Pulmonary artery endothelial cell (primary cell): ENCODE measurements at places on chromosomes 2 and 18.

GRCh38 chr18:62616331-62616805, 93.5 kb downstream of the ZCCHC2 start:
- no peak for DNase-seq

DNA sequence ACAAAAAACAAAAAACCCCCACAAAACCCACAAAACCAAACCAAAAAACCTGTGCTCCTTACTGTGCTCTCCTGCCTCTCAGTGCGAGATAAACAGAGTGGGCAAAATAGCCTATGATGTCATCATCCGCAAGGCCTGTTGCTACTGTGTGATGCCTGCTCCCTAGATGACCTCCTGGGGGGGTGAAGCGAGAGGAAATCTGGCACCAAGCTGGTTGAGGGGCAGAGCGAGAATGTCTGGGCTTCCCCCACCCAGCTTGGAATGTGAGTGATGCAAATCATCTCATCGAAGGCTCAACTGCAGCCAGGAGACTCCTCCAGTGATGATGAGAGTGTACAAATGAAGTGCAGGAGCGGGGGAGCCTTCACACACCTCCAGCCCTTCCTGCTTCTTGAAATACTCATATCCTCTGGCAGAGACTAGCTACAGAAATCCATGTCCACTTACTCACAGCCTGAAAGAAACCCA, 57.7 kb upstream of the MAP4K3 start:
- peak; percentile 78 for DNase-seq

- DNase-seq: no peak
Observed at GRCh38 chr2:30408961-30409387, 38.1 kb upstream of the LCLAT1 start.

DNA sequence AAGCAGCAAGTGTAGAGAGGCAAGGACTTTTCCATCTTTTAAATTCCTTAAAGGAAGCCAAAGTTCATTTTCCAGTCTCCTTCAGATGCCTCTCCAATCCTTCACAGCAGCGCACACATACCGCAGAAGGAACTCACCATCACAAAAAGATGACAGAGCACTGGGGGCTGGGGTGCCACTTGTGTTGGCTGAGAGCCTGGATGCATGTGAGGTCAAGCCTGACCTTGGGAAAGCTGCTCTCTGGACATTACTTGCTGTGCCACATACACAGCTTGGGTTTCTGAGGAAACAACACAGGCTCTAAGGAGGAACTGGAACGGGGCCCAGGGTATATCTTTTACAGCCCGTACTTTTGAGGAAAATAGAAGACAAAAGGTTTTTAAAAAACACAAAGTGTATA, 364.3 kb upstream of the MEX3C start:
- DNase-seq: no peak

DNA sequence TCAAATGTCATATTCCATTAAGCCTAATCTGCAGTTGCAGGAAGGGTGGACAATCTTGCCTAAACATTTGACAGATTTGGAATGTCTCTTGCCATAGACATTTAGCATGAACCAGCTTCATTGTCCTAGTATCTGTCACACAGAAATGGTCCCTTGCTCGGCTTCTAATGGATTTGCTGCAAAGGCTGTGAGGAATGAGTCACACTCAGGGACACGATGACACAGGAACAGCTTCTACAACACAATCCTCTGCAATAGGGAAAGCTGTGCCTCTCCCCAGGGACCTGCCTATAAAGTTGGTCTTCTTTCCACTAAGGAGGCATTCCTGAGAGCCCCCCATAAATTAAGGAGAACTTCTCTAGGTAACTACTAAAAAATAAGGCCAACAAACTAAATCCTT, 155.1 kb upstream of the L3MBTL4 start:
- no peak for DNase-seq

GRCh38 chr2:60554646-60555065, 1.2 kb upstream of the BCL11A start:
- no peak for DNase-seq

GRCh38 chr2:7987992-7988391, 693.9 kb upstream of the ID2 start:
- no peak for DNase-seq

- DNase-seq: no peak
Observed at GRCh38 chr2:129747500-129748125, 231.9 kb upstream of the RAB6C start.

- DNase-seq: no peak
Observed at GRCh38 chr2:73985308-73986084, 786 bp downstream of the TET3 start.

DNA sequence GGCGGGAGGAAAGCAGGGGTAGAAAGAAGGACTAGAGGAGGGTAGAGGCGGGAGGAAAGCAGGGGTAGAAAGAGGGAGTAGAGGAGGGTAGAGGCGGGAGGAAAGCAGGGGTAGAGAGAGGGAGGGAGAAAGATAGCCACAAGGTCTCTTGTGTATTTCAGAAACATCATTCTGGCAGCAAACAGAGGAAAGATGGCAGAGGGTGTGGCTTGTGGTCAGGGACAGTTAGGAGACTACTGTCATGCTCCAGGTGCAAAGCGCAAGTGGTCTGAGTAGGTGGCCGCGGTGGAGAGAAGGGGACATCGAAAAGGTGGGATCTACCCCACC, 82.4 kb upstream of the TAF1B start:
- DNase-seq: no peak

- no peak for DNase-seq
Observed at GRCh38 chr2:85810371-85811179, 56.8 kb downstream of the ATOH8 start.

DNA sequence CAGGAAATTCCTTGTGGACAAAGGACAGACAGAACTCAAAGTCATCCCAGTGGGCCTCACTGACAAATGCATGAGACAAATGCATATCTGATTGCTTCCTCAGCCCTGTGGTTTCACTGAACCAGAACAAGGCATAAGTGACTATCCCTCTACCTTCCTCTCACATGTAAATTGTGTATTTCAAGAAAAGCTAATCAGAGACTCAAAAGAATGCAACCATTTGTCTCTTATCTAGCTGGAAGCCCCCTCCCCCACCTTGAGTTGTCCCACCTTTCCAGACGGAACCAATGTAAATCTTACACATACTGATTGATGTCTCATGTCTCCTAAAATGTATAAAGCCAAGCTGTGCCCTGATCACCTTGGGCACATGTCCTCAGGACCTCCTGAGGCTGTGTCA, 102.0 kb upstream of the TMEM200C start:
- no peak for DNase-seq

- no peak for DNase-seq
Observed at GRCh38 chr2:55063713-55064323, 13.6 kb upstream of the RTN4 start.

- no peak for DNase-seq
Observed at GRCh38 chr2:240395896-240396622, 39.4 kb upstream of the GPC1 start.

GRCh38 chr2:58484629-58485028, 243.5 kb upstream of the FANCL start:
- no peak for DNase-seq

GRCh38 chr2:215540658-215541057, 104.8 kb upstream of the FN1 start:
- DNase-seq: peak; percentile 86

DNA sequence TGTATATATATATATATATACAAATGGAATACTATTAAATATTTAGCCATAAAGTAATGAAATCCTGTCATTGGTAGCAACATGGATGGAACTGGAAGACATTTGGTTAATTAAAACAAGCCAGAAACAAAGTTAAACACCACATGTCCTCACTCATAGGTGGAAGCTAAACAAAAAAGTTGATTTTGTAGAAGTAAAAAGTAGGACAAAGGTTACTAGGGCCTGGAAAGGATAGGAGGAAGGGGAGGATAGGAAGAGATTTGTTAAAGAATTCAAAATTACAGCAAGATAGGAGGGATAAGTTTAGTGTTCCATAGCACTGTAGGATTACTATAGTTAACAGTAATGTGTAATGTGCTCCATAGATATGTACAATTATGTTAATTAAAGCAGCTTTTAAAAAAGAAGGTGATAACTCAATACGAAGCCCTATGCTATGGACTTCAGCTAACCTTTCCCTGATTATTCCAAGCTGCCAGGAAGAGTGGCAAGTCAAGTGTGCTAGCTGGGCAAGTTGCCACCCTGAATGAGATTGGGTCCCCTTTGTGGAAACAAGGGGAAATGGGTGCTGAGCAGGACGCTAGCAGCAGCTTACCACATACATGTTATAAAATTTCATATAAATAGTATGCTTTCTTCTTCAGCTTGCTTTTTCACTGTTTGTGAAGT, 12.3 kb downstream of the MERTK start:
- no peak for DNase-seq

- DNase-seq: no peak
Observed at GRCh38 chr2:237911363-237912017, 52.1 kb downstream of the RAMP1 start.

GRCh38 chr2:127610561-127610960, 35.4 kb upstream of the GPR17 start:
- DNase-seq: no peak

DNA sequence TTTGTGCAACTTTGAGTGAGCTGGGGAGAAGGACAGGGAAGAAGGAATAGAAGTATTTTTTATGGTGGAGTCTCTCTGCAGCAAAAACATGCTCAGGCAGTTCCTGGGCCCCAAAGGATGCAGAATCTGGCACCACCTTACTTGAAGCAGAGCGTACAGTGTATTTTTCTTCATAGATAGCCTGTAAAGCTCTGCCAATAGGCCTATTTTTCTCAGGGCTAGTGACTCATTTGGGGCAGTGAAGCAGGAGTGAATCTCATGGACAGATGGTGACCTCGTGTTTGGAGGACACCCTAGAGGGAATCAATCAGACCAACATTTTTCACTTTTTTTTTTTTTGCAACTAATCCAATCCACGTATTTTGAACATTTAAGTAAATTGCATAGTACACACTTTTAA, 268.1 kb upstream of the CXCR4 start:
- no peak for DNase-seq

DNA sequence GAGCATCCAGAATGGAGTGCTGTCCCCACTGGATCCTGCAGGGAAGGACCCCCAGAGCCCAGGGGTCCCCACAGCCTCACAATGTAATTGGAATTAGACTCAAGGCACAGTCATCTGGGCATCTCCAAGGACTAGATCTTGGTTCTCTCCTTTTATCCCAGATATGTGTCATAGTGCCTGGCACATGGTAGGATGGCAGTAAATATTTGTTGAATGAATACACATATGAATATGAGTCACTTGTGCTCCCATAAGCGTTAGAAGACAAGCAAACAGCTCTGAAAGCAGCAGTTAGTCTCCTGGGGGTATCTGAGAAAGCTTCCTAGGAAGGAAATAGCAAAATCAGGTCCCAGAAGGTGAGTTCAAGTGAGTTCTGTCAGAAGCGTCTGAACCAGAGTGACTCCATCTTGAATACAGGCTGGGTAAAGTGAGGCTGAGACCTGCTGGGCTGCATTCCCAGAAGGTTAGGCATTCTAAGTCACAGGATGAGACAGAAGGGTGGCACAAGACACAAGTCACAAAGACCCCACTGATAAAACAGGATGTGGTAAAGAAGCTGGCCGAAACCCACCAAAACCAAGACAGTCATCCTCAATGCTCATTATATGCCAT, 234.1 kb upstream of the ID2 start:
- DNase-seq: no peak

GRCh38 chr2:207066791-207067460, 98.8 kb downstream of the KLF7 start:
- DNase-seq: no peak

GRCh38 chr2:105215586-105216192, 25.9 kb upstream of the GPR45 start:
- no peak for DNase-seq

- DNase-seq: no peak
Observed at GRCh38 chr2:169661265-169661664, 32.9 kb downstream of the CFAP210 start.

DNA sequence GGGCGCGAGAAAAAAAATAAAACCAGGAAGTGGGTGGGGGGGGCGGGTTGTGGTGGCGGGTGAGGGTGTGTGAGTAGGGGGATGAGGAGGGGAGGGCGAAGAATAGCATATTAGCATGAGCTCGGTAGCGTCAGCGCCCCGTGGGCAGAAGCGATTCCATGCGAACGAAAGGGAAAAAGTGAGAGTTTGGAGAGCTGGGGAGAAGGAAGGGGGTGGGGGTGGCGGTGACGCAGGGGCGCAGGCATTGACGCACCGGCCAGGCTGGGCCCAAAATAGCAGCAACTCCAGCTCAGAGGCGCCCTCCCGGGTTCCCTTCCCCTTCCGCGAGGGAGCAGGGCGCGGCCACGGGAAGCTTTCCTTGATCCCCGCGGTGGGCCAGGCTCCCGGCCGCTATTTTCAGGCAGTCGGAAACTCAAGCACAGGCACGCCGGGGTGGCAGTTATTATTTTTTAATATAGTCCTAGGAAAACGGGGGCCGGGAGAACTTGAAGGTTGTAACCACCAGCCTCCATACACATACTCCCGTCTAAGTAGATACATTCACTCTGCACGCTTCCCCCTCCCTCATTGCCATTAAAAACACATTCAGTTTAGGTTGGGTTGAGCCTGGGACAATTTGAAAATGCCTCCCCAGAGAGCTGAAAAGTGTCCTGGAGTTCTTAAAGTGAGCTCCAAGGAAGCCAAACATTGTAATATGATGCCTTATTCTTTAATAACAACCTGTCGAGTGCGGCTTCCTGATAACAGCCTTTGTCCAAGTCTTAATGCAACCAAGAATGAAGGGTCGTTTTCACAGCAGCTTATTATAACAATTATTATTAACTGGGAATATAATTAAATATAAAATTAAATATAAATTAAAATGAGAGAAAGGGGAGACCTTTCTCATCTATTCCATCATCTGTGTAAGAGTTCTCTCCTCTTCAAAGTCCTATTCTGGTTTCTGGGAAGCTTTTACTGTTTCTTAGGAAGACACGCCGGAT, 2.3 kb upstream of the NR4A2 start:
- DNase-seq: no peak

GRCh38 chr2:163370169-163370886, 365.5 kb downstream of the FIGN start:
- no peak for DNase-seq

DNA sequence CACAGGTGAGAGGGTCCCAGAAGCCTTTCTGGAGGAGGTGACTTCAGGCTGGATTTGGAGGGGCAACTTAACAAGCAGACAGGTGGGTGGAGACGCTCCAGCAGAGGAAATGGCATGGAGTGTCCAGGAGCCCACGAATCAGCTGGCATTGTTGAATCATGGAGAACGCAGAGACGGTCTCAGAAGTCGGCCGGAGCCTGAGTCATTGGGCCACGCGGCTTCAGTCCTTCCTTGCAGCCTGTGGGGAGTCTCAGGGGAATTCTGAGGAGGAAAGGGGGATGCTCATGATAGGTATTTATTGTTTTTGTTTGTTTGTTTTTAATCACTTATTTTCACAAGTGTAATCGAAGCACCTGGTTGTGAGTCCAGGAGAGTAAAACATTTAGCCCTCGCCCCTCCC, 184.6 kb upstream of the HDAC4 start:
- no peak for DNase-seq

- DNase-seq: no peak
Observed at GRCh38 chr2:102084651-102085050, 57.9 kb upstream of the IL1R1 start.
